ENCODE measurements at places on chromosomes 3 and 15. TPM values are rescaled to one million over a fixed set of nuclear protein-coding genes. Genes with fewer than 3 reads are reported as not detected.

Gene WDR72
- total RNA-seq: not detected

Gene TTLL13
- not detected for total RNA-seq

Gene RETNLB
- not detected for total RNA-seq

Gene XIRP1
- total RNA-seq: not detected

Gene ZWILCH
- 20.6 TPM for total RNA-seq

Gene TRIM42
- total RNA-seq: not detected

Gene ESYT3
- total RNA-seq: 0.63 TPM

Gene KCNMB3
- total RNA-seq: 0.38 TPM

Gene KLHL40
- total RNA-seq: not detected

Data from GM23248 (cell line).